ENCODE measurements at places on chromosomes 1 and 21. TPM values are rescaled to one million over a fixed set of nuclear protein-coding genes. Genes with fewer than 3 reads are reported as not detected.

GRCh38 chr1:61444288-61444687 is 280.7 kb downstream of the TM2D1 start:
- H3K27ac ChIP-seq = peak overlapping the region; percentile 74
- peak; percentile 37 for DNase-seq
- H3K4me3 ChIP-seq = no peak overlapping the region
- no peaks in the 10 kb centered on the region for H3K27me3 ChIP-seq

DNA sequence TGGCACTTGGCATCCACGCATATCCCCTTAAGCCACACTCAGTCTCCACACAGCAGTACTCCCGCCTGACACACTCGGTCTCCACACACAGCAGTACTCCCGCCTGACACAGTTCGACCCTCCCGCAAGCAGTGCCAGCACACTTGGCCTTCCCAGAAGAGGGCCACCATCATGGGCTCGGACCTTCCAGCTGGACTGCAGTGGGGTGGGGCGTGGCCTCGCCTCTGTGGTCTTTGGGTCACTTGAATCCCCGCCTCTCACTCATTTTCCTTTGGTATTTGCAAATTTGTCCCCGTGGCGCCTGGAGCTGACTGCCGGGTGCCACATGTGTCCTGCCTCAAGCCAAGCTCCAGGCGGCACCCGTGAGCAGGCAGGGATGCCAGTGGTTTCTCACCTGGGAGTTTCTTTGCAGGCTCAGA is 63.7 kb downstream of the FAAP20 start:
- DNase-seq = no peak
- H3K27ac ChIP-seq = no peak overlapping the region
- no peaks in the 10 kb centered on the region for H3K36me3 ChIP-seq
- peaks cover 13% of the 10 kb centered on the region for H3K4me1 ChIP-seq

DNA sequence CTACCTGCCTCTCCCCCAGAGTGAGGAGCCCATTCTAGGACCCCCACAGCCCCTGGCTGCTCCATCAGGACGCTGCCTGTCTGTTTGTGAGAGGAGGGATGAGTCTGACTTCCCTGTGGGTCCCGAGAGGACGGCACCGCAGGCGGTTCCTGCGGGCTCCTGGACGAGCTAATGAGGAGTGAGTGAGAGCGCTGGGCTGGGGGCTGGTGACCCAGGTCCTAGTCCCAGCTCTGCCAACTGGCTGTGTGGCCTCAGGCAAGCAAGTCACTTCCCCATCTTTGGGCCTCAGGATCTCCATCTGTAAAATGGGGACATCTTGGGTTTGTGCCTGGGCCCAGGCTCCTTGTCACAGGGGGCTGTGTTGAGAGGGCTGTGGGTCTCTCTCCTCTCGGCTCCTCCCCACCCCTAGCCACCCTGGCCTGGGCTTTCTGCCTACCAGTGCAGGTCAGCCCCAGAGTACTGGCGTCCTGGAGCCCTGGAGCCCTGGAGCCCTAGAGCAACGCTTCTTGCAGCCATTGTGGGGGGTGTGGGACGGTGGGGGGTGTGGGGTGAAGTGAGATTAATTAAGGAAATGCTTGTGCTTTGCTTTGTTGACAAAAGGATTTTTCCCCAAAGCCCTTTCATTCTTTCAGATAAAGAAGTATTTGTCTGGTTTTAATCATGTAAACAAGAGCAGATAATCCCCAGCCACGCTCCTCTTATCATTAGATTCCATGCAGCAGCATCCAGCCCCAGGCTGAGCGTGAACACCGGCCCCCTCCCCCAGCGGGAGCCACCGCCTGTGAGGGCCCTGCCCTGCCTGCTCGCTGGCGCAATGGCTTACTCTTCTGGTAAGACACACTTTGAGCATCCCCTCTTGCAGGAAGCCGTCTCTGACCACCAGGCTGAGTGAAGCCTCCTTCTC is 26.8 kb downstream of the SLC1A7 start:
- no peaks in the 10 kb centered on the region for H3K27me3 ChIP-seq
- H3K4me1 ChIP-seq = peaks cover 4% of the 10 kb centered on the region
- H3K4me3 ChIP-seq = no peak overlapping the region
- DNase-seq = no peak
- no peaks in the 10 kb centered on the region for H3K36me3 ChIP-seq

GRCh38 chr1:50976890-50977574 is 7.0 kb downstream of the CDKN2C start:
- no peaks in the 10 kb centered on the region for H3K36me3 ChIP-seq
- H3K27ac ChIP-seq = peak overlapping the region; percentile 95
- no peaks in the 10 kb centered on the region for H3K4me1 ChIP-seq
- DNase-seq = no peak

- no peak overlapping the region for H3K4me3 ChIP-seq
- no peaks in the 10 kb centered on the region for H3K36me3 ChIP-seq
- no peaks in the 10 kb centered on the region for H3K27me3 ChIP-seq
- no peaks in the 10 kb centered on the region for H3K4me1 ChIP-seq
Measured at GRCh38 chr1:44724296-44724954, 6.5 kb downstream of the RNU5D-1 start.

Gene TRIM46
- 0.48 TPM for total RNA-seq

Gene CFAP141
- total RNA-seq = not detected
